A549 (cell line): ENCODE measurements at places on chromosomes 11 and 22.

DNA sequence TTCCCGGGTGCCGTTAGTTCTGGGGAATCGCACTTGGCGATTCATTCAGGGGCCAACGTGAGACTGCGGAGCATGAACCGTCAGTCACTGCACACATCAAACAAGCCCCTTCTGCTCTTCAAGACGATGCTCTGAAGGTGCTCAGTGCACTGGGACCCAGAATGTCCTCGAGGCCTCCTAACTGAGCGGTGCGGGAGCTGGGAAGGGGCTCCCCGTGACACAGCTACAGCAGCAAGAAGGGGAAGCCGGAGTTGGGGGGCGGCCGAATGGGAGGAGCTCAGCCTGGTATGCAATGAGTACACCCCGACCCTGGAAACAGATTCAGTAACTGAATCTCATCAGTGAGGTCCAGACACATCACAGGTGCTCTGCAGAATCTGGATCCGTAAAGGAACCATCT lies 150.8 kb downstream of the SHANK2 start:
- DNase-seq, result no peak

- DNase-seq, result no peak
Measured at GRCh38 chr11:110737593-110737992, 25.4 kb upstream of the ARHGAP20 start.

- DNase-seq, result no peak
Measured at GRCh38 chr22:27616033-27616432, 185.5 kb downstream of the MN1 start.

DNA sequence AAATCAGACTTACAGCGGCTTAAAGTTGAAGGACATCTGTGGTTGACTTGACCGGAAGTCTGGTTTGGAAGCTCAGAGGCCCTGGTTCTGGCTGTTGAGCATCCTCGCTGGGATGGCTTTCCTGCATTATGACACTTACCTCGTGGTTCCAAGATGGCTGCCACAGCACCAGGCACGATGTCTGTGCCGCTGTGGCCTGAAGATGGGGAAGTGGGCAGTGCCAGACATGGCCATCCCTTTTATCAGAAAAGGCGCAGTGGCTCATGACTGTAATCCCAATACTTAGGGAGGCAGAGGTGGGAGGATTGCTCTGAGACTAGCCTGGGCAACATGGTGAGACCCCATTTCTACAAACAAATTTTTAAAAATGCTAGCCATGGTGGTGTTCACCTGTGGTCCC lies 40.5 kb downstream of the CD82 start:
- no peak for DNase-seq

DNA sequence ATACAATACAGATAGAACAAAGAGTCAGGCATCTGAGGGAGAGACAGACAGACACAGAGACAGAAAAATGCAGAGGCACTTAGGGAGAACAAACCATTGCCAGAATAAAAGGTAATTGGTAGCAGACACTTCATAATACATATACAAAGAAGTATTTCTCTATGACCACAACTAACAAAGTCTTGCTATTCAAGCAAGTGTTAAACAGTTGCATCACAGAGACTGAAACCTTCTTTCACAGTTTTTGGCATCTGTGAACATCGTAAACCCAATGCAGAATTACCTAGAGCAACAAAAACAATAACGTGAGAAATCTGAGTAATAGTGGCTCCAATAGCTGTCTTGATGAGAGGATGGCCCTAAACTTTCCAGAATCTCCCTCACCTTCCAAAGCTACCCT lies 116.4 kb downstream of the BLID start:
- no peak for DNase-seq

- DNase-seq, result no peak
Measured at GRCh38 chr11:118174006-118174567, 2.4 kb downstream of the SCN2B start.

DNA sequence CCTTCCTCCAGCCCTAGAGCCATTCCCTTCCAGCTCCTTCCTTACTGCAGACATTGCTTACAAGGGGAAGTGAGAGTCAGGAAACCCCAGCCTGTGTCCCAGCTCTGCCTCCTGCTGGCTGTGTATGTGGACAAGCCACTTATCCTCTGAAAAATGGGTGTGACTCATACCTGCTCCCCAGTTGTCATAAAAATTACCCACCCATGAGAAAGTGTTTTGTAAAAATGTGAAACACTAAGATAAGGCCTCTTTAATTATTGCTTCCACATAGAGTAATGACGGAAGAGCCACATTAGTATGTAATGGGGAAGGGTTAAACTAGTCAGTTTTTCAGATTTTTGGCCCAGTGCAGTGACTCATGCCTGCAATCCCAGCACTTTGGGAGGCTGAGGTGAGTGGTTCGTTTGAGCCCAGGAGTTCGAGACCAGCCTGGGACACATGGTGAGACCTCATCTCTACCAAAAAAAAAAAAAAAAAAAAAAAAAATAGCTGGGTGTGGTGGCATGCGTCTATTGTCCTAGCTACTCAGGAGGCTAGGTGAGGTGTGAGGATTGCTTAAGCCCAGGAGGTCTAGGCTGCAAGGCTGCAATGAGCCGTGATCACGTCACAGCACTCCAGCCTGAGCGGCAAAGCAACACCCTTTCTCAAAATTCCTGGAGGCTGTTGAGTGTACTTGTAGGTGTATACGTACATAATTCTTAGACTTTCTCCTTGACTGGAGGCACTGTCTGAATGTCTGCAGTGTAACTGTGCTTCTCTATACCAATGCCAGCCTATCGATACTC lies 84.9 kb downstream of the CTTN start:
- peak; percentile 68 for DNase-seq

DNA sequence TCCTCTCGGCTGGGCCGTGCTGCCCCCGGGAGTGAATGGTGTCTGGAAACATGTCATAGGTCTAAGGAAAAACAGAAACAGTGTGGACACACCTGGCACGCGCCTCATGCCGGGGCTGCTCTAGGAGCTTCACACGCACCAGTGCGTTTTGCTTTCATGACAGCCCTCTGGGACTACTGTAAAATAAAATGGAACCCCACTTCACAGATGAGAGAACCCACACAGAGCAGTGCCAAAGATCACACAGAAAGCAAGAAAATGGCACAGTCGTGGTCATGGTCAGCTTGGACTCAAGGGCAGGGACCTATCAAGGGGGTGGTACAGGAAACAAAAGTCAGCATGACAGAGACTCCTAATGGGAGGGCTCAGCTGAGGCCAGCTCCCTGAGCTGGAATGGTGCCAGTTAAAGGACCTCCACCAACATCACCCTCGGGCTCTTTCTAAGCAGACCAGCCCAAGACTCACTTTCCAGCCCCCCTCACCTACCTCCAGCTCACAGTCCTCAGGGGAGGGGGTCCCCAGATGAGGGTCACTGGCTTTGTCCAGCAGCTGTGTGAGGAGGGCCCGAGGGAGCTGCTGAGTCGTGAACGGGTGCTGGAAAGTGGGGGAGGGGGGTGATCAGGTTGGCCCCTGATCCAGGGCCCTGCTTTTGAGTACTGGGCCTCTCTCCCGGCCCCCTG lies 3.3 kb downstream of the MAP4K2 start:
- no peak for DNase-seq

- DNase-seq, result no peak
Measured at GRCh38 chr11:120168108-120168959, 30.4 kb upstream of the TRIM29 start.

GRCh38 chr22:19801340-19802000 lies 40.9 kb downstream of the TBX1 start:
- DNase-seq, result no peak

DNA sequence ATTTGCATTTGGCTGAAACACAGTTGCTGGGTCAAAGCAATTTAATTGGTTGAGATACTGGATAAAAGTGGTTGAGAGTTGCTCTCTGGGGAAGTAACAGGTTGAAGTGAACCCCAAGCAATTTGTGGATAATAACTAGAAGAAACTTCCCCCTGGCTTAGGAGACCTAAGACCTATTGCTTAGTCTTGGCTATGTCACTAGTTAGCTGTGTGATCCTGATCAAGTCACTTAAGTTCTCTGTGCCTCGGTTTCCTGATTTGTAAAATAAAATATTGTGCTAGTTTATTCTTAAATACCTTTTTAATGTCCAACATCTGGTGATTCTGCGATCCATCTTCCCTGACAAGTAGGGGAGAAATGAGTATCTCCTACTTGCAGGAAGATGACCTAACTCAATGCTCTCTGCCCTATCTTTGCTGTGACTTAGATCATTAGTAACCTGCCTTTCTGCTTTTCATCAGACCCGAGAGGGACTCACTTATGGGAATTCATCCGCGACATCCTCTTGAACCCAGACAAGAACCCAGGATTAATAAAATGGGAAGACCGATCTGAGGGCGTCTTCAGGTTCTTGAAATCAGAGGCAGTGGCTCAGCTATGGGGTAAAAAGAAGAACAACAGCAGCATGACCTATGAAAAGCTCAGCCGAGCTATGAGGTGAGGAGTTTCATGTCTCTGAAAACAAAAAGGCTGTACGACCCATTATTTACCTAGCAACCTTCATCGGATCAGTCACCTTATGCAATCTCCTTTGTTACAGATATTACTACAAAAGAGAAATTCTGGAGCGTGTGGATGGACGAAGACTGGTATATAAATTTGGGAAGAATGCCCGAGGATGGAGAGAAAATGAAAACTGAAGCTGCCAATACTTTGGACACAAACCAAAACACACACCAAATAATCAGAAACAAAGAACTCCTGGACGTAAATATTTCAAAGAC lies 37.5 kb downstream of the EHF start:
- DNase-seq, result no peak

GRCh38 chr22:50252082-50253045 lies 1.3 kb upstream of the HDAC10 start:
- peak; percentile 67 for DNase-seq

DNA sequence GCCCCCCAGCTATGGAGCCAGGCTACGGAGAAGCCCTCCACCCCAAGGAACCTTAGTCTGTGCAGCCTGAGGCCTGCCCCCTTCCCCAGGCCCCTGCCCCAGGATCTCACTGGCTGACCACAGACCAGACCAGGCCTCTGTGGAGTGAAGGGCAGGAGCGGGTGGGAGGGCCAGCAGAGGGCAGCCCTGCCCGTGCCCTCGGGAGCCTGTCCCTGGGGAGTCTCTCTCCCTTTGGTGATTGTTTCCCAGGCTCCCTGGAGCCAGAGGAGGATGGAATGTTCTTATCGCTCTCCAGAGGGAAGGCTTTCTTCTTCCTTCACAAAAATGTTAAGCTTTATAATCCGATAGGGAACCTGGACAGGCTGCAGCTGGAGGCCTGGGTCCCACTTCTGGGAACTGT lies 455.3 kb downstream of the SOX6 start:
- DNase-seq, result no peak

DNA sequence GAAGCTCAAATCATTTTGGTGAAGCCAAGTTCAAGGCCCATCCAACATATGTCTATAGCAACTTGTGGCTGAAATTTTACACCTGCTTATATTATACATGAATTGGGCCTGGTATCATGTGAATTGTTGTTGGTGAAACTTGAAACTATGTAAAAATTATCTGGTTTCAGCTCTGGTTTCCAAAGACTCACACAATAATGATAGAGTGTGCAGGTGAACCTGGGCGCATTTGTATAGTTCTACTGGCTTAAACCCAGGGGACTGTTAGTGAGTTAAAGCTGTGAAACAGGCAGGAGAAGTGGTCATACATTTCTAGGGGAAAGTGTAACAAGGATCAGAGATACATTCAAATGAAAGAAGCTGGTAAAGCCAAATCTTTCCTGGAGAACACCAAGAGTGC lies 627.3 kb downstream of the METTL15 start:
- no peak for DNase-seq

DNA sequence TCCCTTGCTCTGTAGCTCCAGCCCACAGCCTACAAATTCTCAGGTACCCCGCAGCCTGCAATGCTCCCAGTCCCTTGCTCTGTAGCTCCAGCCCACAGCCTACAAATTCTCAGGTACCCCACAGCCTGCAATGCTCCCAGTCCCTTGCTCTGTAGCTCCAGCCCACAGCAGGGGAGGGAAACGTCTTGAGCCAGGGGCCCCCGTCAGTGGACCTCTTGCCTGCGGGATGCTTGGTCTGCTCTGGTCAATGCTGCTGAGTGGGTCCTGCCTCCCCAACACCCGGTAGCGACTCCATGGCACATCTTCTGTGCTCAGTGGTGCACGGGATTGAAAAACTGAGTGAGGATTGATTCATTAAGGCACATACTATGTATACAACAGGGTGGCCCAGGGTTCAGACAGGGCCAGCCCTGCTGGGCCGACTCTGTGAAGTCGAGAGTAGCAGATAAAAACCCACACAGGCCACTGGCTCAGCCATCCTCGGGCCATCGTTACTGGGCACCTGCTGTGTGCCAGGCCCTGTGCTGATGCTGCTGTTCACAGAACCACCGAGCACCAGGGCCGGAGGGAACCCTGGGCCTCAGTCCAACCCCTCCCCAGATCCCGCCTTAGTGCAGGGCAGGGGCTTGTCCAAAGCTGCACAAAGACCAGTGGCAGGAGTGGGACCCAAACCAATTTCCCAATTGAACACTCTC lies 69.7 kb downstream of the MYO7A start:
- DNase-seq, result no peak

- no peak for DNase-seq
Measured at GRCh38 chr11:65492637-65493366, 6.0 kb upstream of the MALAT1 start.

- no peak for DNase-seq
Measured at GRCh38 chr11:12223771-12224536, 113.6 kb downstream of the MICAL2 start.

DNA sequence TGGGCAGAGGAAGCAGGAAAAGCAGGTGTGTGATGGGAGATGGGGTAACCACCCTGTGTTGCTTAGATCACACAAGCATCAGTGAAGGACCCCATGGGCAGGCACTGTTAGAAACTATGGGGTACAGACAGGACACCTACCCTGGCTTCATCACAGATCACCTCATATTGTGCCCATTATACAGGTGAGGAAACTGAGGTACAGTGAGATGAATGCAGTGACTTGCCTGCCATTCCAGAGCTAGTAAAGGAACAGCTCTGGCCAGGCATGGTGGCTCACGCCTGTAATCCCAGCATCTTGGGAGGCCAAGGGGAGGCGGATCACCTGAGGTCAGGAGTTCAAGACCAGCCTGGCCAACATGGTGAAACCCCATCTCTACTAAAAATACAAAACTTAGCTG lies 5.9 kb upstream of the MARK2 start:
- DNase-seq, result no peak

DNA sequence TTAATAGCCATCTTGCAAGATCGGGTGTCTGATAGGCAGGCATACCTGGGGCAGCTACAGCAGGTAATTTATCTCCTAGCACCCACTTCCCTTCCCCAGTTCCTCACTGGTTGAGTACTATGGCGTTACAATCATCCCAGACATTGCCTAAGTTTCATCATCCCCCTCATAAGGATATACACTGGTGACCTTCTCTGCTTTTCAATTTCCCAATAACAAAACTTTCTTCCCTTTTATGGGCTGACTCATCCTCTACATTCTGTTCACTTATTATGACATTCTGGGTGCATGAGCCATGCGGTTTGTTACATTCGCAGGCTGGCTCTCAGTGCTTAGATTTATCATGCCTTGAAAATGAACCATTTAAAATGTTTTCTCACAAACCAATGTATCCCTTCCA lies 5.0 kb upstream of the MRPL11 start:
- DNase-seq, result peak; percentile 59

DNA sequence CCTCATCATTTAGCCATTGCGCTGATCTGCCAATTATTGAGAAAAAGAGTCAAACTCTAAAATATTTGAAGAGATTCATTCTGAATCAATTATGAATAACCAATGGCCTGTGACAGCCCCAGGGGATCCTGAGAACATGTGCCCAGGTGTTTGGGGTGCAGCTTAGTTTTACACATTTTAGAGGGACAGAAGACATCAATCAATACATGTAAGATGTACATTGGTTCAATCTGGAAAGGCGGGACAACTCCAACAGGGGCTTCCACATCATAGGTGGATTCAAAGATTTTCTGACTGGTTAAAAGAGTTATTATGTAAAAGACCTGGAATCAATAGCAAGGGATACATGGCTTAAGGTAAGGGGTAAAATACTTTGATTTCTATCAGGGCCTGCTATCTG lies 4.9 kb upstream of the MRGPRE start:
- no peak for DNase-seq

GRCh38 chr11:124623861-124624525 lies 1.3 kb downstream of the TBRG1 start:
- no peak for DNase-seq
